ENCODE measurements at places on chromosomes 12 and 14.

DNA sequence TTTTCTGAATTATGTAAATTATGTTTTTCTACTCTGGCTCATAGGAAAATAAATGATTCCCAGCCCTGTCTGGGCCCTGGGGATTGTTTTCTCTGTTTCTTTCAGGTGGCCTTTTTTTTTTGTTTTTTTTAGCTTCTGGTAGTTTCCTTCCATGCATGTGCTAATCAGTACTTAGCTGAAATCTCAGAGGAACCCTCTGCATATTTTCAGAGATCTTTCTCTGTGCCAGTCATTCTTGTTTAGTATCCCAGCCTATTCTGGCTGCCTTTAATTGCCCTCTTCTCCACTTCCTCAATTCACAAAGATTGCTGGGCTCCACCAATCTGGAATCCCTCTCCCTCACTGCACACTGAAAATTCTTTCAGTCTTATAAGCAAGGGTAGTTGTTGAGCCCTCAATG is 46.9 kb downstream of the CNOT2 start:
- DNase-seq, result no peak

GRCh38 chr14:94624537-94625352 is 12.6 kb downstream of the SERPINA3 start:
- no peak for DNase-seq

DNA sequence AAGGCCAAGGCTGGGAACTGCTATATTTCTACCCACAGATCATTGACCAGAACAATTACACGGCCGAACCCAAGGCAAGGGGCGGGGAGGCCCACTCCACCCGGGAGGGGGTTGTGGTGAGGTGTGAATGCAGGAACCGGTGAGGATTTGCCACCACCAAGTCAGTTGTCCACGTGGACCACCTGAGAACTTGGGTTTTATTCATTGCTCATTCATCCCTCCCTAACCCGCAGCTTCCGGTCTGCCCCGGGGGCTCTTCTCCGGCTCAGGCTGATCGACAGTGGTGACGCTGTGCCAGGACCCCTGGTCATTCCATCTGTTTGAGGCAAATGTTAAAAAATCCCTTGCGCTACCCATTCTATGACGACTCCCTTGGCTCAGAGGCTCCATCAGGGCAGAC is 127.7 kb upstream of the RTL1 start:
- no peak for DNase-seq

DNA sequence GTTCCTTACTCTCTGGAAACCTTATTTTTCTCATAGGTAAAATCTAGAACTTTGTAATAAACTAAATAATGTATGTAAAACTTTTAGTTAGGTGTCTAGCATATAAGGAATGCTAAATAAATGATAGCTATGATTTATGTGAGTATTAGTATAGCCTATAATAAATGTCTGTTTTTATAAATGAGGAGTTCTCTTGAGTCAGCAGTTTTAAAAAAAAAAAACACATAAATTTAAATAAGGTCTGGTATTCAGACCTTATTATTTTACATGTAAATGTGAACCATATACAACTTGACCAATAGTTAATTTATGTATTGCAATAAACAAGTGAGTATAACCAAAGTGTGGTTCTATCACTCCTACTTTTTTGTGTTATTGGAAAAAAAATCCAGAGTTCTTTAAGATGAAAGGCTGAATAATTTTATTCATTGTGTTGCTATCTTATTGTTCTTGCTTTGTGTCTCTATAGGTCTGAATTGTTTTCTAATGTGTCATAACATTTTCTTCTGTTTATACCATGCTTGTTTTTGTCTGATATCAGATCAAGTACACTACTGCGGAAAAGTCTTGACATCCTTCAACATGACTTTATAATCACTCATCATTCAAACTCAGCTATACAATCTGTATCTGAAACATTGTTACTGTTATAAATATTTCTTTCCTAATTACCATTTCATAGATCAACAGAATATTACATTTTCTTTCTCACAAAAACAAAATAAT is 115.7 kb downstream of the RASSF9 start:
- DNase-seq, result no peak

GRCh38 chr14:95523815-95524448 is 7.5 kb upstream of the SYNE3 start:
- peak; percentile 67 for DNase-seq

DNA sequence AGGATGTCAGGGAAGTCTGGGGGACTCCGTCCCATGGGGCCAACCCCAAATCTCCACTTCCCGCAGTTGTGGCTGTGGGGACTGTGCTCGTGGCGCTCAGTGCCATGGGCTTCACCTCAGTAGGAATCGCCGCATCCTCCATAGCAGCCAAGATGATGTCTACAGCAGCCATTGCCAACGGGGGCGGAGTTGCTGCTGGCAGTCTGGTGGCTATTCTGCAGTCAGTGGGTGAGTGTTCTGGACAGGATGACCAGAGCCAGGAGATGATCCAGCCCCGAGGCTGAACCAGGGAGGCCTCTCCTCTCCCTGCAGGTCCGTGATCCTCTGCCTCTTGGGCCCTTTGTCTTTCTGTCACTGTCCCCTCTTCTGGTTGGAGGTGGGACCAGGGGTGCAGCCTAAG is 8.8 kb upstream of the IFI27 start:
- no peak for DNase-seq
